ENCODE measurements at places on chromosomes 5 and 9.

DNA sequence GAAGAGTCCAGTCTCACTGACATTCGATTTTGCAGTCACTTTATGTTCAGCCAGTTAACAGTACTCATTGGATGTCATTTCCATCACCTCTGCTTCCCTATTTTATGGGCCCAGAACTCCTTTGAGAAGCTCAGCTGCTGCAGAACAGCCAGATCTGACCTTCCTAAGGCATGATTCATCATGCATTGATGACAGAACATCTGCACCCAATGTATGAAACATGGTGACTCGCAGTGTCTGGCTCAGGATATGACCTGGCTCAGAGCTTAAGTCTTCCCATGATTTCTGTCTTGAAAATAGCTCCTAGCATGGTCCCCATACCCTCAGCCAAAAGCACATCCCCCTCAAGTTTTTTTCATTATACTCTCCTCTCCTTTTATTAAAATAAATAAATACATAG lies 92.6 kb upstream of the TRIM32 start:
- no peak for DNase-seq

GRCh38 chr5:21581508-21581907 lies 1271.6 kb downstream of the CDH12 start:
- no peak for DNase-seq

DNA sequence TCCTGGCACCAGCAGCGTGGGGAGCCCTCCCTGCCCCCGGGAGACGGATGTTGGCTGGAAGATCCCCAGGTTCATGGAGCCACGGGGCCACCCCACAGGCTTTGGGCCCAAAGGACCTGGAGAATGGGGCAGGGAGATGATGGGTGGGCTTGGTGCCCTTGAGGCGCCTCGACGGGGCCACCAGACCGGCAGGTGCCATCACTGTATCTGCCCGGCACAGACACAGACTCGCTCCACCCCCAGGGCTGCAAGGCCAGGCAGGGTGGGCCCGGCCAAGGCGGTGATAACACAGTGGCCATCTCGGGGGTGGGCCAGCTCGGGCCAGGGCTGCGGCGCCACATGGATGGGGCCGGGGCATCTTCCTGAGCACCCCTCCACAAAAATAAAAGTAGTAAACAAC lies 35.0 kb upstream of the EGFL7 start:
- no peak for DNase-seq

- DNase-seq = no peak
Observed at GRCh38 chr9:86282979-86283535, 719 bp upstream of the ISCA1 start.

DNA sequence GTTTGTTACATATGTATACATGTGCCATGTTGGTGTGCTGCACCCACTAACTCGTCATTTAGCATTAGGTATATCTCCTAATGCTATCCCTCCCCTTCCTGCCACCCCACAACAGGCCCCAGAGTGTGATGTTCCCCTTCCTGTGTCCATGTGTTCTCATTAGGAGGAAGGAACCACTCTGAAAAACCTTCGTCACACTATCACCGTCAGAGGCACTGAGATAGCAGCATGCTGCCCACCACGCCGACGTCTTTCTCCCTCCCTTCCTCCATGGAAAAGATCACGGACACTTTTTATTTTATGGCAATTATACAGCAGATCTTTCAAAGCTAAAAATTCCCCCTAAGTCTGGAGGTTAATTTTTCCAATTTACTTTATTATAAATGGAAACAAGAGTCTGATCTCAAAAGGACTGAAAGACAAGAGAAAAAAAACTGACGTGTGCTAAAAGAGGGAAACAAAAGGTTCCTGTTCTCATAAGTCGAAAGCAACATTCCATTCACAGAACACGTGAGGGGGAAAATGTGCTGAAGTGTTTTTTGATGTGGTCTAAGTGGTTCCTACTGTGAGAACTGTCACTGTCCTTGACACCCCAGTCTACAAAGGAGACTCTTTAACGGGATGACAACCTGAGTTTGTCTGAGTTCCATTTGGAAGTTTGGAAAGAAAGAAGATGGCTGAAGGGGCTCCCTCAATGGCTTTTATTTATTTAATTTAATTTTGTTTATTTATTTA lies 339.7 kb upstream of the IRX2 start:
- DNase-seq = no peak

- DNase-seq = no peak
Observed at GRCh38 chr5:180521101-180521500, 26.9 kb downstream of the CNOT6 start.

GRCh38 chr5:68286612-68286912 lies 71.0 kb downstream of the PIK3R1 start:
- no peak for DNase-seq

DNA sequence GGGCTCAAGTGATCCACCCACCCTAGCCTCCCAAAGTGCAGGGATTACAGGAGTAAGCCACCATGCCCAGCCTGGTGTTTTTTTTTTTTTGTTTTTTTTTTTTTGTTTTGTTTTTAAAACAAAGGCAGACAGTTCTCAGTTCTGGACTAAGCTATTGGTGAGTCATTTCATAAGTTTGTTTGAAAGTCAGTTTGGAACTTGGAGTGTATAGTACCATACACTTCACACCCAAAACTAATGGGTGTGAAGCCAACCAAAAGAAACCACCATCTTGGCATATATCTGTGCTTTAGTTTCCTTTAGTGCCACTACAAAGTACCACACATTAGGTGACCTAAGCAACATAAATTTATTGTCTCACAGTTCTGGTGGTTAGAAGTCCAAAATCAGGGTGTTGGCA lies 13.4 kb downstream of the MAST4 start:
- DNase-seq = no peak

DNA sequence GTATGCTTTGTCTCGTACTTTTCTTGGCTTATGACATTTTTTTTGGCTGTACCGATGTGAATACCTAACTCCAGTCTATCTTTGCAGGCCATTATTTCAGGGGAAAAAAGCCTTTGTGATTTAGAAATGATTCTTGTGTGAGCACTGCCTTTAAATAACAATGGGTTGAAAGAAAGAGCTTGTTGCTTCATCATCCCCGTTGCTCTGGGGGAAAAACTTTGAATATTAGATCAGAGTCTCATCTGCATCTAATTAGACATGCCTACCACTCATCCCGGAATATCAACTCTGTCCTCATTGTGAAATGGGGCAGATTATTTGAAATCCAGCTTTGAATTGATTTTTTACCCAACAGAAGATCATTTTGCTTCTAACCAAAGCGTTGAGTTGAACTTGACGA lies 13.5 kb downstream of the CXCL14 start:
- no peak for DNase-seq

GRCh38 chr9:93574900-93575795 lies 1.2 kb upstream of the PHF2 start:
- no peak for DNase-seq

DNA sequence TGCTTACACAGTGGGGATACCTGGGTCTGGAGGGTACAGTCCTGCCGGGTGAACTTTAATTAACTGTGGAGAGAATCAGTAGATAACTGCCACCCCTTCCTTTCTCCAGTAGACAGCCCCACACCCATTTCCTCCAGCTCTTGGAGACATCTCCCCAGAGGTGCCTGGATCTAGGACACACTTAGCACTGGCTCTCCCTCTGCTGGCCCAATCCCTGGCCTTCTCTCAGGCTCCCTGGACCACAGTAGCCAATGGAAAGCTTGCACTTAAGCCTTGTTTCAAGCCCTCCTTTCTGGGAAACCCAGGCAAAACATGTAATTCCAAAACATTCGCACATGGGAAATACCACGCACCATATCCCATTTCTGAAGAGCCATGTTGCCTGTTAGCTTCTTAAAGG lies 169.2 kb upstream of the GAS1 start:
- DNase-seq = no peak

DNA sequence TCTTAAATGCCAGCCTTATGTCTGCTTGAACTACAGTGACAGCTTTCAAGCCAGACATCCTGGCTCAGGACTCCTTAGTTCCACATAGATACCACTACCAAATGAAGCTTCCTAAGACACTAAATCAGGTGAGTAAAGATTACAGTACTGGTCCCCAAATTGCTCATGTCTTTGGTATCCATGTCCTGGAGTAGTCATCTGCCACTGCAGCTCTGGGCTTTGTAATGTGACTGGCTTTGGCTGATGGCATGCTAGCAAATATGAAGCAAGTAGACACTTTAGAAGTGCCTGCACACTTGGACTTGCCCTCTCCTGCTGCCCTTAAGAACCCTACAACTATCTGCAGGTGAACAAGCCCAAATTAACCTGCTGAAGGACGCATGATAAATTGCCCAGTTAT lies 334.9 kb downstream of the BNC2 start:
- DNase-seq = no peak

- no peak for DNase-seq
Observed at GRCh38 chr5:132621699-132622098, 36.3 kb upstream of the IL13 start.

GRCh38 chr9:133285252-133285775 lies 10.3 kb upstream of the ABO start:
- DNase-seq = no peak

DNA sequence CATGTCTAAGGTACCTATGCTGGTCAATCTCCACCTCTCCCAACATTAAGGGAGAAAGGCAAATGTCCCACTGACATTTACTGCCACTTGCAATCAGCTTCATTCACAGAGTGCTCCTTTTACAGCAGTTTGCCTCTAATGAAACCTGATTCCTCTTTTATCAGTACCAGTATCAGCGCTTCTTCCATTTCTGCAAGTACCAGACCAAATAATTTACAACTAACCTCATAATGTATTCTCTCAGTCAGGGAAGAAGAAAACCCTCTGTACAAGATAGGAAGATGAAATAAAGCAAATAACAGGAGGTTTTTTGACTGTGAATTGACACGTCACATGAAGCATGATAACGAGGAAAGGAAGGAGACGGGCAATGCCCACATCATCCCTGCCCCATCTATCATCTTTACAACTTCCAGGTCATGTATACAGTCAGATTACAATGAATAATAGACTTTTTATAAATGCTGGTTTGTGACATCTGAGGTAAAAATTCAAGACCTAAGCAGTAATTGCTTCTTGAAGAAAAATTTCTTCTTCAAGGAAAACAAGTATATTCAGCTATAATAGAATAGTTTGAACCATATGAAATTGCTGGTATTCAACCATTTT lies 21.9 kb downstream of the ABITRAM start:
- DNase-seq = no peak

GRCh38 chr9:76573905-76574760 lies 115.2 kb downstream of the GCNT1 start:
- no peak for DNase-seq

GRCh38 chr9:126915281-126915816 lies 767 bp downstream of the RALGPS1 start:
- DNase-seq = peak; percentile 77

DNA sequence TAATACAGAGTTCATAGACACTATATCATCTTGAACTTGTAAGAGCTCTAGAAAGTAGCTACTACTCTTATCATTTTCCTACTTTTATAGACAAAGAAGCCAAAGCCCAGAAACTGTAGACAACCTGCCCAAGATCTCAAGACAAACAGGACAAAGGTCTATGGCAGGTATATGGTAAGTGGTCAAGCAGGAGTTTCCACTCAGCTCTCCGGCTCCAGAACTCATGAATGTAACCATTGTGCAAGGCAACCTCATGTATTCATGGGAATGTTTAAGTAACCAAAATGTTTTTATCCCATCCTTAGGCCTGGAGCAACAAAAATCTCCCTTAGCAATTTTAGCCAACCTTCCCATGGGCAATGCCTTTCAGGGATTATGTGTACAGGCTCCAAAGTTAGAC lies 163.4 kb upstream of the PUM3 start:
- no peak for DNase-seq

- DNase-seq = no peak
Observed at GRCh38 chr9:14221558-14221957, 92.4 kb downstream of the NFIB start.

- DNase-seq = no peak
Observed at GRCh38 chr9:128231638-128232527, 28.7 kb downstream of the DNM1 start.

GRCh38 chr9:109101810-109102209 lies 17.9 kb downstream of the TMEM245 start:
- no peak for DNase-seq
